ENCODE measurements at places on chromosomes 6 and 20. TPM values are rescaled to one million over a fixed set of nuclear protein-coding genes. Genes with fewer than 3 reads are reported as not detected.

XKR7 gene
- 0.02 TPM for total RNA-seq

MYCT1 gene
- not detected for total RNA-seq

ZFP57 gene
- not detected for total RNA-seq

DNA sequence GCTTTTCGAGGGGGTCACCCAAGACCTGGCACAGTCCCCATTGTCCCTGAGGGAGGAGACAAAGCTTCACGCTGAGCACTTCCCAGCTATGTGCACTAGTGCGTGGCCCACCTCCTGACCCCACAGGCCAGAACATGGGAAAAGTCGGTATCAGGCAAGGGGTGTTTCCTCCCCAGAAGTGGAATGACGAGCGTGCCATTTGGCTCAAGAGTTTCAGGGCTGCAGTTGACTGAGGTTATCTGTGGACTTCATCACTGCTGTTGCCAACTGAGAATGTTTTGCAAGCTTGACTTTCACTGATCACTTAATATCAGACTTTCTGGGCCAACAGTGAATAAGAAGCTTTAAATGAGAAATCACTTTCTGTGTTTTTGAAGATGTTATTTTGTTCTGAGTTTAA is 137.0 kb upstream of the AFDN start:
- DNase-seq = no peak

GRCh38 chr6:122790423-122791309 is 1.6 kb downstream of the SMPDL3A start:
- DNase-seq = no peak
